ENCODE measurements at places on chromosomes 3 and 15. TPM values are rescaled to one million over a fixed set of nuclear protein-coding genes. Genes with fewer than 3 reads are reported as not detected.

The SLC35G2 gene
- total RNA-seq, result 6.0 TPM

The TM4SF4 gene
- not detected for total RNA-seq

The CHAC1 gene
- total RNA-seq, result 2.9 TPM

The GRK7 gene
- total RNA-seq, result 0.15 TPM

The DUOXA2 gene
- total RNA-seq, result not detected

The TTLL13 gene
- not detected for total RNA-seq

The WDR93 gene
- total RNA-seq, result 1.0 TPM

The POU1F1 gene
- not detected for total RNA-seq

The GHSR gene
- total RNA-seq, result not detected

The SKOR1 gene
- total RNA-seq, result 1.1 TPM

The KLHL40 gene
- total RNA-seq, result not detected

The CHDH gene
- 67.0 TPM for total RNA-seq

The PLIN1 gene
- 2,292 TPM for total RNA-seq

The ANKRD34C gene
- not detected for total RNA-seq

The KBTBD12 gene
- 0.73 TPM for total RNA-seq

The ISL2 gene
- 0.29 TPM for total RNA-seq

The CELSR3 gene
- total RNA-seq, result 1.3 TPM

The ABHD17C gene
- total RNA-seq, result 1.3 TPM

The P2RY12 gene
- total RNA-seq, result 3.7 TPM
